ENCODE measurements at places on chromosomes 16 and 17.

GRCh38 chr17:82882715-82883418 lies 43.0 kb upstream of the ZNF750 start:
- DNase-seq, result peak; percentile 87

DNA sequence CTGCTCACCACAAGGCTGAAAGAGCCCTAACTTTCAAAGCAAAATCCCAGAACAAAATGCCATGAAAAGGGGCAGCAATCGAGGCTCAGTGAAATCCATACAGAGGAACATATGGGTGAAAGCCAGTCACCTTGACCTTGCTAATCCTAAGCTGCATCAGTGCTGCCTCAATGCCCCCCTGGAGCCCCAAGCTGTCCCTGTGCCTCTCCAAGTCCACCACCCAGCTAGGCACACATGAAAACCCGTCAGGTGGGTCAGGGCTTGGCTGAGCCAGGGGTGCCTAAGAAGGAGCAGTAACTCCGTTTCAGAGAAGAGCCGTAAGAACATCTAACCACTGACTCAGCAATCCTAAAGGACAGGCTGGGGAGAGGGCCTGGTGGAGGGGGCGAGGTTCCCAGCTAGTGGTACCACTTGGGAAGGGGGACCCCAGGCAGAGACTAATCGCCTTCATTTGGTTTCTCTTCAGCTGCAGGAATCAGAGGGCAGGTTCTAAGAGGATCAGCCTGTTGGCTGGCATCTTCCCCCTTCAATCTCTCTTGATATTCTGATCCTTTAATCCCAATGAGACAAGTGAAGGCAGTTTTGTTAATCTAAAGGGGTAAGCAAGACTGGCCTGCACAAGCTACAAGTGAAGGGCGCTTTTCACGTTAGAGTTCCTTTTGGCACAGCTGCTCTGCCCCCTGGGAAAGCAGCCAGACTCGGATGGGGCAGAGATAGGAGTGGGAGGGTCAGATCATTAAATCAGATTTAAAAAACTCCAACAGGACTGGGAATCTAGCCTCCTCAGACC lies 7.6 kb downstream of the PITPNA start:
- DNase-seq, result no peak

DNA sequence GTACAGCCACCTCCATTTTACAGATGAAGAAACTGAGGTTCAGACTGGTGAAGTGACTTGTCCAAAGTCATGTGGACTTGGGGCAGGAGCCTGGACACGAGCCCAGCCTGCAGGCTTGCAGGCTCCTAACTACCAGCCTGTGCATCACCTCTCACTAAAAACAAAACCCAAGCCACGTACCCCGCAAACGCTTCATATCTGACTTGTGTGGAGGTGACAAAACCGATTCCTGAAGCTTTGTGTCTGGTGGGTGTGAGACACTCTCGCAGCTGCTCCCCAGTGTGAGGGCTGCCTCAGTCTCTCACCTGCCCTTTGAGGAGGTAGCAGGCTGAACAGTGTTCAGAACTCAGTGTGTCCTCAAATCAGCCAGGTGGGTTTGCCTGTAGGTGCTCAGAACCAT lies 8.4 kb downstream of the HNF1B start:
- no peak for DNase-seq

DNA sequence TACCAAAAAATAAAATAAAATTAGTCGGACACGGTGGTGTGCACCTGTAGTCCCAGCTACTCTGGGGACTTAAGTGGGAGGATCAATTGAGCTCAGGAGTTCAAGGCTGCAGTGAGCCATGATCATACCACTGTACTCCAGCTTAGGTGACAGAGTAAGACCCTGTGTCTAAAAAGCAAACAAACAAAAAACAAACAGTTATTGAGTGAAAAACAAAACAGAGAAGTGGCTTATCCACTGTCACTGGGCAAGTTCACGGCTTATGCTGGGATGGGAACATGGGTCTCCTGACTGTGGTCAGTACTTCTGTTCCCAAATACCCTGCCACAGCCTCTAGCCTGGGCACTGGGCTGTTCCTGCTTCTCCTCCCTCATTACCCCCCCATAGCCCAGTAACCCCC lies 9.5 kb upstream of the GRN start:
- DNase-seq, result no peak

GRCh38 chr17:77420804-77421629 lies 280.2 kb downstream of the SEC14L1 start:
- peak; percentile 57 for DNase-seq

GRCh38 chr16:4316108-4316863 lies 419 bp downstream of the GLIS2 start:
- no peak for DNase-seq

GRCh38 chr17:49079840-49080663 lies 52.5 kb upstream of the B4GALNT2 start:
- no peak for DNase-seq

- DNase-seq, result no peak
These were observed 163.6 kb downstream of the HS3ST3A1 start for GRCh38 chr17:13437966-13438779.

DNA sequence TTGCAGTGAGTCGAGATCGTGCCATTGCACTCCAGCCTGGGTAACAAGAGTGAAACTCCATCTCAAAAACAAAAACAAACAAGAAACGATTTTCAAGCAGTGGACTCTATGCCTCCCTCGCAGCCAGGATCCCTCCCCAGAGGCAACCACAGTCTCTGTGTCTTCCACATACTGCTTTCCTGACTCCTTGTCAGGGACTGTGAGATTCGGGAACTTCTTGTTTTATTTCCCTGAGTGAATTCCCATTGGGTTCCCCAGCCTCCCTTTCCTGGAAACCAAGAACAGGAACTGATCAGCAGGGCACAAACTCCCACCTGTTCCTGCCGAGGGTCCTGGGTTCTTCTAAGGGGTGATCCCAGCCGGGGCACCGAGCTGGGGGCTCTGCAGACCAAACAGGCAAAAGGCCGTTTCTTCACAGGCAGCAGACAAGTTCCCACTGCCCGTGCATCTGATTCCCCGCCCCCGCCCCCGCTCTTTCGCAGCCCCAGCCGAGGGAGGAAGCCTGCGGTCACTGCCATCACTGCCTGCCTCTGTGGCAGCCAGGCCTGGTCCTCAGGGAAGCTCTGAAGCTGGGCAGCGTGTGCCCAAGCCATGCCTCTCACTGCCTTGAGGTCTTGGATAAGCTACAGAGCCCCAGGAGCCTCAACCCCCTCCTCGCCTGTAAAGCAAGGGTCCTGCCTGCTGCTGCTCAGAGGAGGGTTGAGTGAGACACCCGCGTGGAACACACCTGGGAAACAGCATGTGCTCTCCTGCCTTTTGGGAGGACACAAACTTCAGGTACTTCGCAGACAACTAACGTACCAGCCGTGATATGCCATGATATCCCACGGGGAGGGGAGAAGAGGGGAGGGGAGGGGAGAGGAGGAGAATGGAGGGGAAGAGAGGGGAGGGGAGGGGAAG lies 5.5 kb upstream of the PIEZO1 start:
- DNase-seq, result peak; percentile 51

DNA sequence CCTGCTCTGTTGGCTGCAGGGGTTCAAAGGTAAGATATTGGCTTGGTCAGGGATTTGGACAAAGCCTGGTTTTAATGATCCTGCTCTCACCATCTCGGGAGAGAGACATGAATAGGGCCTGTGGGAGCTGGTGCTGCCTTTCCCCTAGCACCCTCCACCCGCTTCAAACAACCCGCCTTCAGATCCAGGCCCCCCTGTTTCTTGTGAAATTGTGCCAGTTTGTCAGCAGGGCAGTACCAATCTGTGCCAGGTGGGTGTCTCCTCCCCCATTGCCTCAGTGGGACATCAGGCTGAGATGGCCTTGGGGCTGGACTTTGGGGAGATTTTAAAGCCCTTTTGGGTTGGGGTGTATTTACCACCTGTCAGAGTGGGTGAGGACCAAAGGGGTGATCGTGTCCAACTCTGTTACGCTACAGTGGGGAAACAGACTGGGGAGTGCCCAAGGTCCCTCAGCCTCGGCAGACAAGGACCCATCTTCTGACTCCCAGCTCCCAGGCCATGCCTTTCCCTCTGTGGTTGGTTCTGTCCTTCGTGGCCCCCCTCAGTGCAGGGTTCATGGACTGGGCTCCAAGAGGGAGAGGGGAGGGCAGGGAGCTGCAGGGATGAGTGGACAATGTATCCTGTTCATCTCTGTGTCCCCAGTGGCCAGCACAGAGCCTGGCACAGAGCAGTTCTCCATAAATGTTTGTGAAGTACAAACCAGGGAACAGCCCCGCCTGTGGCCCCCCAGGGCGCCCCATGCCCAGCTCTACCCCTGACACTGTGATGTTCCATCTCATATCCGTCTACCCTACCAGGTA lies 3.3 kb downstream of the ARHGAP23 start:
- no peak for DNase-seq

- DNase-seq, result peak; percentile 6
These were observed 817 bp downstream of the NME1 start for GRCh38 chr17:51154176-51154575.

DNA sequence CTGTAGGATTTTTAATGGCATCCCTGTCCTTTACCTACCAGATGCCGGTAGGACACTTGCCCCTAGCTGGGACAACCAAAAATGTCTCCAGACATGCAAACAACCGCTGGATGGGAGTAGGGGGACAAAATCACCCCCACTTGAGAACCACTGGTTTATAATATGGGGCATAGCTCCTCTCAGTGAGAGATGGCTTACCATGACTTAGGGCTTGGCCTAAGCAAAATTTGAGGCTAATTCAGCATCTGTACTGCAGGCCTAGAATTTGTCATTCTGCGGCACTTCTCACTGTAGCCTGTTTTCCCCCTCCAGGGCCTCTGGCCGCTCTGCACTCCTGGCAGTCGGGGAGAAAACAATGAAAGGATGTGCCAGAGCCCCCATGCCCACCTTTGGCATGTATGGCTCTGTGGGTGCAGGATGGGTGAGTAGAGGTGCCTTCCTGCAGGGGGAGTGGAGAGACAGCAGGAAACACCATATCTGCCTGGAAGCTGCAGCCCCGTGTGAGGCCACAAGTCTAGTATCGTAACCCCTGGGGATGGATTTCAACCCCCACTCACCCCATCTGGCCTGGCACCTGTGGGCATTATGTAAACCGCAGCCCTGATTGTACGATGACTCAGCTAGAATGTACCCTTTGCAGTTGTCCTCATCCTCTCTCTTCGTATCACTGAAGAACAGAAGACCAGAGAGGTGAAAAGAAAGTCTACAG lies 268.1 kb downstream of the SOX9 start:
- DNase-seq, result no peak

DNA sequence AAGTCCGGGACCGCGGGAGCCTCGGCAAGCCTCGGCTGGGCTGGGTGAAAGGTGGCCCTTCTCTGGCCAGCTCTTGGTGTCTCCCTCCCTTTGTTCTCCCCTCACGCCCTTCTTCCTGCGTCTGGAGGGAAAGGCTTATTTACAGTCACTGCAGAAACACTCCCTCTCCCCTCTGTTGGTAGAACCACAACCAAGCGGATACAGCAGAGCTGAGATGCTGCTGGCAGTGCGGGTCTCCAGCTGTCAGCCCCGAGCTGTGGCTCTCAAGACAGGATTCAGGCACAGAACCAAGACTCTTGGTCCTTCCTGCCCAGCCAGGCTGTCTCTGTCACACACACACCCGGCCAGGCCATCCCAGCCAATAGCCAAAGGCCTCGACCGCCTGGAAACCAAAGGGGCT lies 133.3 kb downstream of the ENGASE start:
- DNase-seq, result no peak

DNA sequence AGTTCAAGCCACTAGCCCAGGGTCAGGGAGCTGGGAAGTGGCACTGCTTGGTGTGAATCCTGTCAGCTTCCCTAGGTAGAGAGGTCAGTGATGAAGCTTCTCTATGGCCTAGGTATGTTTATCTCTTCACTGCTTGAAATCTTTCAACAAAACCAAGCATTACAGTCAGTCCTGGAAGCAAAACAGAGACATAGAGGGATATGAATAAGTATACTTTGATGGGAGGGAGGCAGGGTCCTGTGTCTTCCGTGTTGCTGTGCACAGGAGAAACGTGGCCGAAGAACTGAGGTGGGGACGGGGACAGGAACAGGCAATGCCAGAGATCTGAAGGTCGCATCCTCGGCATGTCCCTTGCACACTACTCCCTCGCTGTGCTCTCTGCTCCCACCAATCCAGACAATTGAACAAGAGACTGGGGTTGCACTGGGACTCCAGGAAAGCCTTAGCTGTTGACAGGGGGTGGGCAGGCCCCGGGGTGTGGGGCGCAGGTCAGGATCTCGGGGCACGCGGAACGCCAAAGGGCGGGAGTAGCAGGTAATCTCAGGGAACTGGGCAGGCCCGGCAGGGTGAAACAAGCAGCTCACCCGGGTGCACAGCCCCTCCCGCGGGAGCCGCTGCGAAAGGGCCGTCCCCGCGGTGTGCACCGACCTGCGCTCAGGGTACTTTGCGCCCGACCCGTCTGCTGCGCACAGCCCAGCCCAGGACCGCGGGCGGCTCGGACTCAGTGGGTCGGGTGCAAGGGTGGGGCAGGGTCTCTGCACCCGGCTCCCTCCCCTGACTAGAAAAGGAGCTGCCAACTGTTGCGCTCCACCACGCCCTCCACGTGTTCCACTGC lies at the start of gene MT1H:
TSS of gene MT1H (plus strand) at position 810 of the 835 bp plus-strand sequence. CDS start 71 bp downstream, outside the sequence.
- no peak for DNase-seq

GRCh38 chr16:78990309-78990701 lies 610.2 kb downstream of the MAF start:
- DNase-seq, result no peak

DNA sequence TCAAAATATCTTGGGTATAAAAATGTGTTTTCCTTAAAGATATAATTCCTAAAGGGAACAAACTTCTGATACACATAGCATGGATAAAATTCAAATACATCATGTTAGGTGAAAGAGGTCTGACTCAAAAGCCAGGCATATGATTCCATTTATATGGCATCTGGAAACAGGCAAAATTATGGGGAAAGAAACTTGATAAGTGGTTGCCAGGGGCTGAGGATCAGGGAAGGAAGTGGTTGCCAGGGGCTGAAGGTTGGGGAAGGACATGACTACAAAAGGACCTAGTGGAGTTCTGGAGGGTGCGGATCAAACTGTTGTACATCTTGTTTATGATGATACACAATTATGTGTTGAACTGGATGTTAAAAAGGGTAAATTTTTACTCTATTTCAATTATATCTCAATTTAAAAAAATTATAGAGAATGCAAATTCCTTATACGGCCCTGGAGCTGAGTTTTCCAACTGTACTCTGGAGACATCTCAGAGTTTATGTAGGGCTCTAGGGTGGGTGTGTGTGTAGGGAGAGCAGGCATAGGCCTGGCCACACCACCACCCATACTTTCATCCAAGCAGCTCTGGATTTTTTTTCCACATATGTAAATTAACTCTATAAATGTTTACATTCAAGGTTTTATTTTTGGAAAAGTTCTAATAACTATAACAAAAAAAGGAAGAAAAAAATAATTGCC lies 55.0 kb downstream of the AMFR start:
- no peak for DNase-seq

- no peak for DNase-seq
These were observed 24.5 kb downstream of the FCSK start for GRCh38 chr16:70478912-70479341.

GRCh38 chr16:23528644-23529310 lies 18.5 kb upstream of the GGA2 start:
- DNase-seq, result no peak

DNA sequence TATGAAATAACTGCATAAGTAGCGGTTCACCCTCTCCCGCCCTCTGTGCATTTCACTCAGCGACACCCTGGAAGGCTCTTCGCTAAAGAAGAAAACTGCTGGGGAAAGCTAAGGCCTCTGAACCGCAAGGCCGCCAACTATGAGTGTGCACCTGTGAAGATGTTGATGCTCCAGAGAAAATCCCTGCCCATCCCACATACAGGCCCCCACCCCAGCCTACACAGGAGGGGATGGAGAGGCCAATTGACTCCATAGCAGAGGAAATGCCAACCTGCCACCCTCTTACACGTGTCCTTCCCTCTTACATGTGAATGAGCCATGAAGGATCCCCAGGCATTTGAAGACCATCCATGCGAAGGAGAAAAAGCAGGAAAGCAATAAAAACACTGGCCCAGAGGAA lies 104.8 kb downstream of the MGAT5B start:
- no peak for DNase-seq

Data from CD4-positive, alpha-beta T cell treated with Interleukin-2 at 100 ng/mL for 4 hours (primary cell).